Stomach (tissue), 19 donors: ENCODE measurements at places on chromosomes 1 and 21. TPM values are rescaled to one million over a fixed set of nuclear protein-coding genes. Genes with fewer than 3 reads are reported as not detected.

DNA sequence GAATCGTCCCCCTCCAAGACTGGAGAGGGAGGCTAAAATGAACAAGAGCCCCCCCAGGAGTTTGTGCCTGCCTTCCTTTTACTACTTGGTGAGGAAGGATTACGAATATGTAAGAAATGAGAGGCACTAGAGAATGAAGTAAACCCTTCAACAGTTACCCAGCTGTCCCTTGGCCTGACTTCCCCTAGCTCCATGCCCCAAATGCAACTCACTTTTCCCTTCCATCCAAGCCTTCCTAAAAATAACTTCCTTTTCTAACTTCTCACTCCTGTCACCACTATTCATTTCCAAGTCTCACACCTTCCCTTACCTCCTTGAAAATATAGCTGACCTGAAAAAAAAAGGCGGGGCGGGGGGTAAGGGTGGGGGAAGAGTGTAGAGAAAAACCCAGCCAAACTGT, 96.6 kb upstream of the HNRNPU start:
- no peaks in the 10 kb centered on the region for H3K27me3 ChIP-seq
- H3K4me3 ChIP-seq = no peak overlapping the region
- H3K27ac ChIP-seq = no peak overlapping the region
- DNase-seq = no peak

GRCh38 chr1:59738591-59739015, 76.1 kb upstream of the HOOK1 start:
- peak overlapping the region; percentile 67 for H3K27ac ChIP-seq
- H3K4me1 ChIP-seq = peaks cover 32% of the 10 kb centered on the region
- H3K4me3 ChIP-seq = no peak overlapping the region
- DNase-seq = no peak

DNA sequence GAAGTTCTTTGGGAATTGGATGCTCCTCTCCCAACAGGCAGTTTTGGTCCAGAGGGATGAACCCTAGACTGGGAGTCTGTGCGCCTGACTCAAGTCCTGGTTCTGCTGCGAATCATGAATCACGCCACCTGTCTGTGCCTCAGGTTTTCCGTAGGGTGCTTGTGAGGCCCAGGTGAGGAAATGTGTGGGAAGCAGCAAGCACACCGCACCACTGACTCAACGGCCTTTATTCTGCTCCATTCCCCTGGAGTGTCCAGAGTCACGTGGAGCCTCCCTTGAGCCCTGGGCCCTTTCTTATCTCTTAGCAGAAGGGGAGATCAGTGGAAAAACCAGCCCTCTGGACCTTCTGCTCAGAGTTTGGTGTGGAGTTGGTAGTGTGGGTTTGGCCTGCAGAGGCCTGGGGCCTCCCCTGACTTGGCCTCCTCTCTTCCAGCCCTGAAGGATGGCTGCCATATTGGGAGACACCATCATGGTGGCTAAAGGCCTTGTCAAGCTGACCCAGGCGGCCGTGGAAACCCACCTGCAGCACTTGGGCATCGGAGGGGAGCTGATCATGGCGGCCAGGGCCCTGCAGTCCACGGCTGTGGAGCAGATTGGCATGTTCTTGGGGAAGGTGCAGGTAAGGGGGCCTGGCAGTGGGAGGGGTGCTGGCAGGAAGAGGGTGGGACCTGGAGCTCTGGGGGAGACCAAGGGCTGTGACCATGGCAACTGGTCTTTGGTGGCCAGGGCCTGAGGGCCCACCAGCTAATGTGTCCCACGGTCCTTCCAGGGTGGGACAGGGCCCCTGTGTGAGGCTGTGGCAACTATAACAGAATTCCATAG, 21.1 kb downstream of the COQ8A start:
- peaks cover 42% of the 10 kb centered on the region for H3K36me3 ChIP-seq
- H3K27me3 ChIP-seq = no peaks in the 10 kb centered on the region
- no peak overlapping the region for H3K27ac ChIP-seq

GRCh38 chr1:197572169-197572568, 203.1 kb downstream of the DENND1B start:
- no peak for DNase-seq
- no peaks in the 10 kb centered on the region for H3K4me1 ChIP-seq
- H3K27me3 ChIP-seq = no peaks in the 10 kb centered on the region
- H3K4me3 ChIP-seq = no peak overlapping the region
- peaks cover 22% of the 10 kb centered on the region for H3K36me3 ChIP-seq

The TTC4 gene
- total RNA-seq = 66.1 TPM

DNA sequence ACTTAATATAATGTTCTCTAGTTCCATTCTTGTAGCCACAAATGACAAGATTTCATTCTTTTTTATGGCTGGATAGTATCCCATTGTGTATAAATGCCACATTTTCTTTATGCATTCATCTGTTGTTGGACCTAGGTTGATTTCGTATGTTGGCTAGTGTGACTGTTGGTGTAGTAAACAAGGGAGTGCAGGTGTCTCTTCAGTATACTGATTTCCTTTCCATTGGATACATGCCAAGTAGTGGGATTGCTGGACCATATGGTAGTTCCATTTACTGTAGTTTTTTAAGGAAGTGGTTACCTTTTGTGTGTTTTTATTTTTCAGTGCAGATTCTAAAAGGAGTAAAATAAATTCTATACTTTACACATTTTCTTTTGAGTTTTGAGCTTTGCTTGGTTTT, 5.7 kb downstream of the PARK7 start:
- no peaks in the 10 kb centered on the region for H3K27me3 ChIP-seq
- H3K27ac ChIP-seq = no peak overlapping the region
- H3K36me3 ChIP-seq = peaks cover 94% of the 10 kb centered on the region
- no peak for DNase-seq
- no peak overlapping the region for H3K4me3 ChIP-seq

DNA sequence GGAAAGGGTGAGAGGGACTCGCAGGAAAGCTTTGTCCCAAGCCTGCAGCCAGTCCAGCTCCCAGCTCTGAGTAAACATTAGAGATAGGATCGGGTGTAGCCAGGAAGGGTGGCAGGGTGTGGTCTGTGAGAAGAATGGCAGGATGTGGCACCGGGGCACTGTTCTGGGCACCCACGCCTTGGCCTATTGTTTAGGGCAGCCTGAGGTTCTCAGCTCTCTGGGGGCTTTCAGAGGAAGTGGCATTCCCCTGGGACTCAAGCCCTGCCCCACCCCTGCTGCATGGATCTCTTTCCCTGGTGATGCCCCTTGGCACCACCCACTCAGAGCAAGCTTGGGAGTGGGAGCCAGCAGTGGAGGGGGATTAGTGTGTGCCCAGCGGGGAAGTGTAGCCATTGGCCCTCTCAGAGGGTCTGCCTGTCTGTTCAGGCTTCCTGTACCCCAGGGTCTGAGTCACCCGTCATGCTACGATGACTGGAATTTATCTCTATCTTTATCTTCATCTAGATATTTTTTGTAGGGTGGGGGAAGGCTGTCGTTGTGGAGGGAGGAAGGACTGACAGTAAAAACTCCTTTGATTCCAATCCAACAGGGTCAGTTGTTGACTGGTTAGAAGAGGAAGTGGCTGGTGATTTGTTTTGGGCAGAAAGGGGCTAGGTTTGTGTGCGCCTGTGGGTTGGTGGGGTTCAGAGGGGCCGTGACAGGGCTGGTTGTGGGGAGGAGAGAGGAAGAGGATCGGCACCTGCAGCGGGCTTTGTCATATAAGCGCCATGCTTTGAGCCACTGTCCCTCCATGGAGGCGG, 31.6 kb downstream of the SOX13 start:
- no peaks in the 10 kb centered on the region for H3K36me3 ChIP-seq
- H3K4me1 ChIP-seq = peaks cover 63% of the 10 kb centered on the region
- peak; percentile 44 for DNase-seq
- H3K27ac ChIP-seq = peak overlapping the region; percentile 36
- H3K27me3 ChIP-seq = no peaks in the 10 kb centered on the region
